ENCODE measurements at places on chromosomes 7 and 10.

DNA sequence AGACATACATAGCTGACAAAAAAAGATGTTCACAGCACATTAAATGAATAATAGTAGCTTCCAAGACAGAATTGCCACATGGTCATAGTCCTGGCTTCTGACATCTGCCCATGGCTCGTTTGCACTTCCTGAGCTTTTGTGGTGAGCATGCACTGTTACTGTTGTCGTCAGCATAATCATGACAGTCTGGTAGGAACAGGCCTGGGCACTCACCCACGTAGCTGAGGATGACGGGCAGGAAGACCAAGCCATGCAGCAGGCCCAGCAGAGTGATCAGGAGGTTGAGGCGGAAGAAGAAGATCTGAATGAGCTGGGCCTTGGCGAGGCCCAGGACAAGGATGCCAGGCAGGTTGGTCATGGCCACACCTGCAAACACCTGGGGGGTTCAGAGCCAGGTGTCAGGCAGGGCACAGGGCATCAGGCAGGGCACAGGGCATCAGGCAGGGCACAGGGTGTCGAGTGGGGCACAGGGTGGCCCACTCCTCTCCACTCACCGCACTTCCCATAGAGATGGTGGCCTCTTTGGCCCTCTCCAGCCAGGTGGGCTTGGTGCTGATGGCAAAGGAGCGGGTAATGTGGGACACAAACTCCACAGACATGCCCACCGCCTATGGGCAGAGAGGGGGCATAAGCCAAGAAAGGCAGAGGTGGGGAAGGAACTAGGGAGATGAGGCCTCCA, 25.3 kb upstream of the NUDCD3 start:
- no peak for DNase-seq

DNA sequence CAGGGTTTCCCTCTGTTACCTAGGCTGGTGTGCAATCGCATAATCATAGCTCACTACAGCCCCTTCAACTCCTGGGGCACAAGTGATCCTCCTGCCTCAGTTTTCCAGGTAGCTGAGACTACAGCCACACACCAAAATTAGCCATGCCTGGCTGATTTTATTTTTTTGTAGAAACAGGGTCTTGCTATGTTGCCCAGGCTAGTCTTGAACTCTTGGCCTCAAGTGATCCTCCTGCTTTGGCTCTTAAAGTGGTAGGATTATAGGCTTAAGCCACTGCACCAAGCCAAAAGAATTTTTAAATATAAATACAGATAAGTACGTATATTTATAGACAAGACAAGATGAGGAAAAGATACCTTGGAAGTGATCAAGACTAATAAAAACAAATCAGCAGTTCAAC, 116.9 kb downstream of the NRBF2 start:
- no peak for DNase-seq

GRCh38 chr10:29895456-29895855, 163.9 kb downstream of the JCAD start:
- no peak for DNase-seq

- DNase-seq: peak; percentile 82
These were observed 256.1 kb downstream of the ZMYND11 start for GRCh38 chr10:391305-391704.

DNA sequence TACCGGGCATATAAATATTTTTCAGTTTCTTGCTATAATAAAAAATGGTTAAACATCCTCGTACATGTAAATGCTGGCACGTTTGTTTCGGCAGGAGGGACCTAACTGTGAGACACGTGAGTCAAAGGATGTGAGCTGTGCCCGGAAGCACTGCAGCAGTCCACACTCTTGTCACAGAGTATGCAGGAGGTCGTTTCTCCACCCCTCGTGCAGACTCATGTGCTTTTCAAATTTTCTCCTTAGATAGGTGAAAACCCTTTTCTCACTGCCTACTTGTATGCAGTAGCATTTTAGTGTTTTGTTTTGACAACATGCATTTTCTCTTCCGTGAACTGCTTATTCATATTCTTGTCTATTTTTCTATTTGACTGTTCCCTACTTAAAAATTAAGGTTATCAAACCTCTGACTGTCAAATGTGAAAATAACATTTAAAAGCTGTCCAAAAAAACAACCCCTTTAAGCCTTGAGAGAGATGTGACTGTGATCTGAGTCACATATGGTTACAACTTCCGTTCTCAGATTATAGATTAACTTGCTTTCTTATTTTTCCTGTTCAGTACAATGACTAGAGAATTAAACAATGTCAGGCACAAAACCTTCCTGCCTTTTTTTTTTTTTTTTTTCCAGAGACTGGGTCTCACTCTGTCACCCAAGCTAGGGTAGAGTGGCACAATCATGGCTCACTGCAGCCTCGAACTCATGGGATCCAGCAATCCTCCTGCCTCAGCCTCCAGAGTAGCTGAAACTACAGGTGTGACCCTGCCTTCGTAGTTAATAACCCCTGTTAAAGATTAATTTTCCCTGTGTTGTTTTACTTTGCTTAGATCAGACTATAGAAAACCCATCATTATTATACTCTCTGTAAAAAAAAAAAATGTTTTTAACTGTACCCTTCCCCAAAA, 45.1 kb downstream of the DPY19L1 start:
- DNase-seq: no peak

GRCh38 chr7:84364708-84365107, 170.1 kb upstream of the SEMA3A start:
- no peak for DNase-seq

DNA sequence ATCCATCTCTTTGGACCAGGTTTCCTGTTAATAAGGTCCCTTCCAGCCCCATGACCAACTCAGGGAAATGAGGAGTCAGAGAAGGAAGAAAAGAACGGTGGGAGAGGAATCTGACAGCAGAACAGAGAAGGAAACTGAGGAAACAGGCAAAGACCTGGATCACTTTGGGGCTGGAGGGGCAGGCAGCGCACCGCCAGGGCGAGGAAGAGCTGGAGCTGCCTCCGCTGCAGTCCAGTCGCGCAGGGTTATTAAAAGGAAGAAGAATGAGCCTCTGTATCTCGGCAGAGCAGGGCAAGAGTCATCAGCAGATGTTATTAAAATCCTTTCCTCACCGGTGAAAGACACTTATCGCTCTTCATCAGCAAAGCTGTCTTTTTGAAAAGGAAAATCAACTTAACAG, 37.7 kb upstream of the R3HCC1L start:
- no peak for DNase-seq

DNA sequence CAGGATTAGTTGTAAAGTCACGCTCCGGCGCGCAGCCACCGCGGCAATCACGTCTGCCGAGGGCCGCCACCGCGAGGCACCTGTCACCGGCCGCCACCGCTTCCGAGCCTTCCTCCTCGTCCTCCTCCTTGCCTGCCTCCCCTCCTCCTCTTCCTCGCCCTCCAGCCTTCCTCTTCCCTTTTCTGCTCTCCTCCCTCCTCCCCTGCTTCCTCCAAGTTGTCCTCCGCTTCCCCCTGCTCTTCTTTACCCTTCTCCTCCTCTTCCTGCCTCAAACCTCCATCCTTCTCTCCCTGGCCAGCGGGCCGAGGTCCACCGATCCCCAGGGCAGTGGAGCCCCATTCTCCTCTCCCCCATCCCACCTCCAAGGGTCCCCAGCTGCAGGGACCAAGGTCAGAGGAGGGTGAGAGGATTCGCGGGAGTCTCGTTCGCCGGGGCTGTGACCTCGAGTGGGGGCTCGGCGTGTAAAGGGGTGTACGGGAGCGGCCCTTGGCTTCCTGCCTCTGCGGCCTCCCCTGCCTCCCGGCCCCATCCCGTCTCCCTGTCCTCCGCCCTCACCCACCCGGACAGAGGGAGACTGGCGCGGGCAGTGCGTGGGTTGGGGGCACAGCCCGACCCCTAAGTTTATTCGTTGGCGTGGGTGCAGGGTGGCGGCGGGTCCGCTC, 89.5 kb upstream of the PAX2 start:
- no peak for DNase-seq

DNA sequence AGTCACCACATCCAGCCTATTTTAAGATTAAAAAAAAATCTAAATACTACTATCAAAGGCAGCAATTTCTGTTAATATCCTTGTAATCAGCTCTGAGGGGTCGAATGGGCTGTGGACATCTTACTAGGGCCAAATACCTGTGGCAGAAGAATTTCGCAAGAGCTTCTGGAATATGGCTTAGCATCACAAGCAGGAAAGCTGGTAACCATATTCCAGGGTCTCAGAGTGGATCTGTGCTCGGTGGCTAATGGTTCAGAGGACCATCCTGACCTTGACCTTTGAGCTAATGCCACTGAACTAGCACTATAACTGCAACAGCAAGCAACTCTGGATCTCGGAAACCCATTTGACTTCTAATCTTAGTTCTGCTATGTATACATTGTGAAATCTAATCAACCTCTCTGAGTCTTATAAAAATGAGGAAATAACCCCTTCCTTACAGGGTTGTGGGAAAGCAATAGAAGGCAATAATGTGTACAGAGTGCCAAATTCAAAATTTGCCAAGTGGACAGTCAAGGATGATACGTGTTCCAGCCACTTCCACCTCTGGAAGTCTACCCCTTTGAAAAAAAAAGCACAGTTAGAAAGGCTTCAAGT, 65.5 kb downstream of the CYP26A1 start:
- DNase-seq: no peak

DNA sequence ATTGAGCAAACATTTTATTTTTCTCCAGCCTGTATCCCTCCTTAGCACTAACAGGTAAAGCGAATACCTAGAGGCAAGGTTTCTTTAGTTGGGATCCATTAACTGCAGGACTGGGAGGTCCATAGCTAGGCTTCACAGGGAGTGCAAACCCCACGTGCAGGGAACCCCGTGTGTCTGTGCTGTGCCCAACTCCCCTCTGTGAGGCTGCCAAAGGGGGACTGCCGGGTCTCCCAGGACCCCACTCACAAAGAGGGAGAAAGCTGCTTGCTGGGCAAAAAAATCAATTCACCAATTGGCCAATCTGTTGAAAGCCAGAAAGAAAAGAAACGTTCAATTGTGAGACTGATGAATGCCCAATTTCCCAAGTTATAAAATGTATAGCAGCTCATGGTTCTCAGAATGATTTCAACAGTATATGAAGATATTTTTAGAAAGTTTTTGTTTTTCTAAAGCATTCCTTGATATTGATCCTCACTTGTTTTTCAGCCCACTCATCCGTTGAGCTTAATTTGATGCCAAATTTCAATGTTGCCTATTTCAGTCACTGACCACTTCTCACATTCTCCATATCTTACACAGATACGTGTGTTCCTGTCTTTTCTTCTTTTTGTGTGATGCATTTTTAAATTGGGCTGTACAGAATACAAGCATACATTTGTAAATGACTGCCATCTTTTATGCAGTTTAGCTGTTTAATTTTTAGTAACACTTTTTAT, 202.7 kb upstream of the PRSS58 start:
- no peak for DNase-seq

DNA sequence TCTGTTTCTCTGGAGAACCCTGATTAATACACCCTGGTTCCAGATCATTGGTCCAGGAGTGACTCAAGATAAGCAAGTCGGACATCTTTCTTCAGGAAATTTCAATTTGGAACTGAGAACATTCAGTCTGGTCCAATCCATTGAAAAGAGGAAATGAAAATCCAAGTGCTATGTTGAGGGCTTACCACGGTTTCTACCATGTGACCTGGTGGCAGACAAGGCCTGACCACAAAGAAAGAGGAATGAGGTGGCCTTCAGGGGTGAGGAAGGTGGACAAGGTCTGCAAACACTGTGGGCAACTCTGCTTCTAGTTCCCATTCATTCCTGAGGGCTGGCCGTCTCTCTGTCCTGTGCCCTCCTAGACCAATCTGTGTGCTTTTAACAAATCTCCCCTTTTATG, 149.2 kb upstream of the GHITM start:
- no peak for DNase-seq

- no peak for DNase-seq
These were observed 44.3 kb upstream of the ZNF107 start for GRCh38 chr7:64621656-64622055.

- DNase-seq: no peak
These were observed at the start of gene INPP5A for GRCh38 chr10:132537684-132538001. Gene INPP5A, plus strand, starts transcription at chr10:132537787. Its CDS starts 310 bp downstream, at chr10:132538097.

DNA sequence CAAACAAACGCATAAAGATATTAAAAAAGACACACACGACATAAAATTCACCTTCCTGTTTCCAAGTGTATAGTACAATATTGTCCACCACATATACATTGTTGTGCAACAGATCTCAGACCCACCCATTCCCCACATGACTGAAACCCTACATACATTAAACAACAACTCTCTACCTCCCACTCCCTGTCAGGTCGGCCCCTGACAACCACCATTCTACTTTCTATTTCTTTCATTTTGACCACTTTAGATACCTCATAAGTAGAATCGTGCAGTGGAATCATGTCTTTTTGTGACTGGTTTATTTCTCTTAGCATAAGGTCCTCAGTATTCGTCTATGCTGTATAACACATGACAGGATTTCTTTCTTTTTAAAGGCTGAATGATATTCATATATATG, 320.5 kb downstream of the BBS9 start:
- DNase-seq: no peak

GRCh38 chr10:49323896-49324270, 24.9 kb downstream of the C10orf71 start:
- DNase-seq: no peak

- no peak for DNase-seq
These were observed 164.7 kb downstream of the SEMA3E start for GRCh38 chr7:83484266-83484665.

- DNase-seq: no peak
These were observed 387.2 kb downstream of the PARD3 start for GRCh38 chr10:34427911-34428216.

DNA sequence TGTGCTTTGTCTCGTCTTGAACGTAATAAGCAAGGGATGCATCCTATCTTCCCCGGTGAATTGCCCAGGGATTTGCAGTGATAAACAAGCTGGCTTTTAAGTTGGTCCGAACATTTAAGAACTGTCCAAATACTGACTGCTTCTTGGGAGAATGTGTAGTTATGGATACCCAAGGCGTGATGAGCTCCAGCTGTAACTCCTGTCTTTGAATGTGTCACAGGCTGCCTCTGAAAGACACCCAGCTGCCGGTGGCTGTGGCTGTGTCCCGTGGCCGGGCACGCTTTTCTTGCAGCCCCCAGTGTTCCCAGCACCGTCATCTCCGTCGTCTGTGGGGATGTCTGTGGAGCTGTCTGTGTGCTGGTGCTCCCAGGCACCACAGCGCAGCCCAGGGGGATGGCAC, 118.1 kb downstream of the GLRX3 start:
- DNase-seq: no peak

- no peak for DNase-seq
These were observed 336.3 kb upstream of the MAGI2 start for GRCh38 chr7:79789584-79790345.

DNA sequence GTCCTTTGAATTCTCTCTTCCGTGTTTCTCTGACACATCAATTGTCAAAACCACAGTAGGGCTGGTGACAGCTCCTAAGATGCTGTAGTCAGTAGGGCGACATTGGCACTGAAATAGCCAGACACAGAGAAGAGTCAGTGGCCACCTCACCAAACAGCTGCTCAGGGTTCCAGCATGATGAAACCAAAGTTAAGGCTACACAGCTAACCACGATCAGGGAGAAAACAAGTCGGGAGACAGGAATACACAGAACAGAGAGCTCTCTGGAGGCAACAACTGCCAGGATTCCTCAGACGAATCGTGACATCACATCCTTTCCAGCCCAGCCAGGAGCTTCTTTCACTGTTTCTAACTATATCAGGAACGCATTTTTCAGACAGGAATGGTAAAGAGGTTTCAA, 922.2 kb downstream of the SORCS1 start:
- no peak for DNase-seq

Measured in NCI-H1105 treated with DMSO at 0.1 percent for 48 hours (cell line).